ENCODE measurements at places on chromosomes 12 and 14.

GRCh38 chr12:112018571-112019237, 5.5 kb downstream of the ERP29 start:
- DNase-seq, result no peak

- DNase-seq, result peak; percentile 98
Observed at GRCh38 chr12:94644141-94644979, 6.0 kb downstream of the TMCC3 start.

DNA sequence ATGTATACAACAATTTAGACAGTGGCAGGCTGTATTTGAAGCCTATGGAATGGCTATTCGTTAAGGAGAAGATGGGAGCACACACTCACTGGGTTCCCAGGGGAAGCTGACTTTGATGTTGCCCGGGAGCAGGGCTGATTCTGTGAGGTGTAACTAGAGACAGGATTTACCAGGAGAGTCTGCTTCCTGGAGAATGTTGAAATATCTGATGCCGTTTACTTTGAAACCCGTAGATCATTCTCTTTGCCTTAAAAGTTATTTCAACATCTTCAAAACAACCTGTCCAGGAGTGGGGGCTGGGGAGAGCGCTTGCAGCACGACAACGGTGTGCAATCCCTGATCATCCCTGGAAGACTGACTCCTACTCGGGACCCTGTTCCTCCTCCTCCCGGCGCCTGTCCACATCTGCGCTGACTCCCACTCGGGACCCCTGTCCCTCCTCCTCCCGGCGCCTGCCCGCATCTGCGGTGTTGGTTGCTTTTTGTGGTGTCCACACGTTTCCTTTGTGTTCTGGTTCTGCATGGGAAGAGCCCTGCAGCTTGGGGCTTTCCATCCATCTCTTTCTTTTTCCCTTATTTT, 72.6 kb downstream of the AACS start:
- DNase-seq, result no peak

DNA sequence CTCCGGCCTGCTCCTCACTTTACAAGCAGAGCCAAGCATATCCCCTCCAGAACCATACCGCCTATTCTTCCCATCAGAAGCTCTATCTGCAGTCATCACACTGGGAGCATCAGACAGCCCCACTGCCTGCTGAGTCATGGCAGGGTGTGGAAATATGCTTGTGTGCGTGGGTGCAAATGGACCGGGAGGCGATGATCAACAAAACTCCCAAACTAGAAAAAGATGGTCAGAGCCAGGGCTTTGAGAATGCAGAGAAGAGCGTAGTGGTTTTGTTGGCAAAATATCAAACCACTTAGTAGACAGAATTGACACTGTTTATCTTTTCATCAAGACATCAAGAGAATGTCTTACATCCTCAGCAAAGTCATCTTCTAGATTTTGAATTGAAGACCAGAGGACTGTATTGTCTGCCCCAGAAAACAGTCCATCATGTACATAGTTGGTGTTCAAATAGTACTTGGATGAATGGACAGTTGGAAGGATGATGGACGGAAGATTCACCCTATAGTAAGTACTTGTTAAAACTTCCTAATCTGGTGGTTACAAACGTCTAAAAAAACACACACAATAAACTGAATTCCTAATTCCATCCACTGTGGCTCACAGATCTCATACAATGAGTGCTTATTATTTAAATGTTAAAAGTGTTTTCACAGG, 54.9 kb downstream of the VWF start:
- DNase-seq, result no peak

DNA sequence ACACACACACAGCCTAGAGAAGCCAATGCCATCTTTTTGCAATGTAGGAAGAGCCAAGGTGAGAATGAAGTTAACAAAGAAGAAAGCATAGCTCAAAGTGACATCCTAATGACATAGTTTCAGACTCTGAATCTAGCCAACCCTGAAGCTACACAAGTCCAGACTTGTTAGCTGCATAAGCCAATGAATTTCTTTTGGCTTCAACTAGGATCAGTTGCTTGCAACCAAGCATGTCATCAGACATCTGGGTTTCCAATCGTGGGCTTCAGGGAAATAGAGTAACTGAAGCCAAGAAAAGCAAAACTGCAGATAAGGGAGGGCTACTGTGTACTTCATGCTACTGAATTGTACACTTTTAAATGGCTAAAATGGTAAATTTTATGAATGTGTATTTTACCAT, 4.4 kb upstream of the GPHN start:
- DNase-seq, result peak; percentile 16
